ENCODE measurements at places on chromosomes 12 and 14.

DNA sequence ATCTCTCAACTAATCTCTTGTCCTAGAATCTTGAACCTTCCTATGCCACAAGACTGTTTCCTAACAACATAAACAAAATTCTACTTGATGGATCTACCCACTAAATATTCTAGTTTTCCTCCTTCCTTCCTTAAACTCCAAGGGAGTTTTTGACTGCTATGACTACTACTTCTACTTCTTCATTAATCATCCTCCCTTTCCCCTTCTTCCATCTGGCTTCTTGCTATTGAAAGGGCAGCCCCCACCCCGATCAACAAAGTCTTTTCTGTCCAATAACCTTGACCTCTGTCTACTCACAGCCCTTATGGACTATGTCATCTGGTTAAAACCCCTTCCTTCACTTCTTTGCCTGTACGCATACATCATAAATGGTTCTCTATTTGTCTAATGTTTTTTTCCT, 5.6 kb downstream of the LTA4H start:
- DNase-seq: no peak

DNA sequence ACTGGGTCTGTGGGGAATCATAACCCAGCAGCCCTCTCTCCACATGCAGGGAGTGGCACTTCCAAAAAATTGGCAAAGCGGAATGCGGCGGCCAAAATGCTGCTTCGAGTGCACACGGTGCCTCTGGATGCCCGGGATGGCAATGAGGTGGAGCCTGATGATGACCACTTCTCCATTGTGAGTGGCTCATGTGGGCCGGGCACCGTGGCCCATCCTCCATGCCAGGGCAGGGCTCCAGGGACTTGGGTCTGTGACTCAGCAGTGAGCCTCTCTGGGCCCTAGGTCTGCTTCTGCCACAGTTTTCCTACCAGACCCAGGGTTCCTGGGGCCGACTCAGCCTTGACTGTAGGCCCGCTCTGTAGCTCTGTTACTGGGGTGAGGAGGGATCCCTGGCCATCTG, 2.2 kb downstream of the NPFF start:
- DNase-seq: no peak

- DNase-seq: no peak
Observed at GRCh38 chr12:57258977-57259970, 8.3 kb upstream of the STAC3 start.

DNA sequence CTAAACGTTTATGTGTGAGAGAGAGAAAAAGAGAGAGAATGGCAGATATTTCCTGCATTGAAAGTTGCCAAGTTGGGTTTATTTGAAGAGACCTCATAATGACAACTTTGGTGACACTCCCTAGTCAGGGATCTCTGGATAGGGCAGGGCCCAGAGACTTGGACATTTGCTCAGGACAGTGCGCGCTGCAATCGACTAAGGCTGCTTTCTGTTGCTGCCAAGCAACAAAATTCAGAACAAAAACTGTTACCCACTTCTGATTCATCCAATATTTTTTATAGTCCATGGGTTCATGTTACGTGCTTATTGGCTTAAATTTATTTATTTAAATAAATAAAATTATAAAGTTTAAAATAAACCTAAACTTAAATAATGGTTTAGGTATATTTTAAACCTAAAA, 34.2 kb downstream of the PTGER2 start:
- DNase-seq: no peak

- DNase-seq: peak; percentile 77
Observed at GRCh38 chr12:121803861-121804416, at the start of gene SETD1B. Gene SETD1B (plus strand): TSS chr12:121804009. CDS start chr12:121804738, 729 bp downstream.

GRCh38 chr12:46005151-46005797, 14.9 kb upstream of the SCAF11 start:
- peak; percentile 23 for DNase-seq

DNA sequence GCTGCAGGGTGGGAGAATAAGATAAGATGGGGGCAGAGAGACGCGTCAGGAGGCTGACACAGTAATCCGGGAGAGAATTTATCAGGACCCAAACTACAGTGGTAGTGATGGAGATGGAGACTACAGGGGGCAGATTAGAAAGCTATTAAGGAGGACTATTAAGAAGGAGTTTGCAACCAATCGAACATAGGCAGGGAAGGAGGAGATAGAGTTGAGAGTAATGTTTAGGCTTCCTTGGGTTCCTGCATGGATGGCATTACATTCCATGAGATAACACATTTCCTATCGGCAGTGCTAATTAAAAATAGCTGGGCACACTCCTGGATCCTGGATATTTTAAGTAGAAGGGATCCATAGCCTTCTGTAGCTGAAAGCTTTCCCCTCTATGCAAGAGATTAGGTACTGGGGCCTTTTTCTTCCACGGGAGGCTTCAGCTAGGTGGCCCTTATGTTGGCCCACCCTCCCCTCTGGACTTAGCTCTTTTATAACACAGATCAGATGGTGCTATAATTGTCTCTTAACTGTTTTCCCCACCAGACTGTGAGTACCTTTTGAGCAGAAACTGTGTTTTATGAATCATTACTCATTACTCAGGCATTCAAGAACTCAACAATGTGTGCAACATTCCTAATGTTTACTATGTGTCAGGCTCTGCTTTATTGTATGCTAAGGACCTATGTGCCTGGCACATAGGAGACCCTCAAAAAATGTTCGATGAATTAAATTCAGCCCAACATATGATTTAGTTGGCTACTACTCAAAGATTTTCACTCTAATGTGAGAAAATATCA, 113.0 kb downstream of the RMST start:
- peak; percentile 74 for DNase-seq

DNA sequence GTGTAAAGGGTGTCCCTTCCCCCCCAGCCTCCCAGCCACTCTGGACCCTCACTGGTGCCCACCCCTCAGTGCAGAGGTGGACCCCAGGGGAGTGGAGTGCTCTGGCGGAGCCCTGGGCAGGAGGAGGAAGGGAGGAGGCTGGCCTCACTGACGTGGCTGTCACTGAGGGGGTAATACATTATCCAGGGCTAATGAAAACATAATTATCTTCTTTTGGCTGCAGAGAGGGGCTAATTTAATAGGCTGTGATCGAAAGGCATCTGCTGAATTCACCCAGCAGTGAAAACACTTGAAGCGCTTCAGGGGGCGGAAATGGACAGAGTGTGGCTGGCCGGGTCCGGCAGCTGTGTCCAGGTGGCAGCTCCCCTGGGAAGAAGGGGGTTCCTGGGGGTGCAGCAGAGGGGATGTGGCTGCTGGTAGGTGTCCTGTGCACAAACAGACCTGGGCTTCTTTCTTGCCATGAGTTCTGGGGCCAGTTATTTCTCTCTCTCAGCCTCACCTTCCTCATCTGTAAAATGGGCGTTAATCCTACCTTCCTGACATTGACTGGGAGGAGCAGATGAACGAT, 3.7 kb upstream of the NOS1 start:
- DNase-seq: no peak

DNA sequence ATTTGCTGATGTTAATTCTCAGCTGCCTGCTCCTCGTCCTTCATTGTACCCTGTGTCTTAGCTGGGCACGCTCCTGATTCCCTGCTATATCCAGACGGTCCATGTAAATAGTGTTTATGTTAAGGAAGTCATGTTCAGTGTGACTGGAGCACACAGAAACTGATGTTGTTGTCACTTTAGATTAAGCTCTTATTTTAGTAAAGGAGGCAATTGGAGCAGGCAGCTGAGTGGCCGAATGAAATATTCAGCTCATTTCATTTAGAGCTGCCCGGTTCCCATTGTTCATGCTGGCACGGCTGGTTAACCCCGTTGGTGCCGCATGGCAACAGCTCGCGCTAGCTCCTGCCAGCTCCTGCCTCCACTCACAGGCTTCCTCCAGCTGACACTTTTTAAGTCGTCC, 446.8 kb upstream of the SOX5 start:
- no peak for DNase-seq

DNA sequence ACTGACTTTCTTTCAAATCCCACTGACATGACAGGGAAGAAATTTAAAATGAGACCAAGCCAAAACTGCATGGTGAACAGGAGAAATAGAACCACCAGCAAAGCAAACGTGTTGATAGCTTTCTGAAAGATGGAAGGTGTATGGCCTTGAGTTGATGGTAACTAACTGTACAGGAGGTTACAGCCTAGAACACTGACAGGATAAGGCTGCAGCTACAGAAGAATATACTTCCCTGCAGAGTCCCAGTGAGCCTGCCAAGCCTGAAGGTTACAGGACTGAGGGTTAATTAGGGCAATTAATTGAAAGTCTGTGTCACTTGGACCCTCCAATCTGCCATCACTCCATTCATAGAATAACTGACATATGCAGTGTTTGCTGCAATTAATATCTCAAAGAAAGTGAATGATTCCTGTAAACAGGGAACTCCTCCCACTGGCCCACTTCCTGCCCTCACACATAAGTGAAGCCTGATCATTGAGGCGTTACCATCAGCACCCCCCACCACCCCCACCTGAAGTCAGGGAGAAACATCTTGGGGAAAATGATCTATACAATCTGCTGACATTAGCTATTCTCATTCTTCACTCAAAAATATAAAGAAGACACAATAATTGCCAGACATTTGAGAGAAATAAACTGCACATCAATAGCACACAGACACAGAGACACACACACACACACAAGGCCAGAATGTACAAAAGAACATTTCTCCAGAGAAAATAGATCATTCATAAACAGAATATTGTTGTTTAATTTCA, 73.4 kb downstream of the GTF2A1 start:
- no peak for DNase-seq

GRCh38 chr14:23930742-23931141, 22.8 kb upstream of the DHRS4 start:
- no peak for DNase-seq
